ENCODE measurements at places on chromosomes 7 and 10.

GRCh38 chr7:99219185-99219767 lies 11.4 kb upstream of the KPNA7 start:
- DNase-seq: no peak

- DNase-seq: no peak
These were observed 38.3 kb upstream of the INPP5A start for GRCh38 chr10:132499367-132499685.

DNA sequence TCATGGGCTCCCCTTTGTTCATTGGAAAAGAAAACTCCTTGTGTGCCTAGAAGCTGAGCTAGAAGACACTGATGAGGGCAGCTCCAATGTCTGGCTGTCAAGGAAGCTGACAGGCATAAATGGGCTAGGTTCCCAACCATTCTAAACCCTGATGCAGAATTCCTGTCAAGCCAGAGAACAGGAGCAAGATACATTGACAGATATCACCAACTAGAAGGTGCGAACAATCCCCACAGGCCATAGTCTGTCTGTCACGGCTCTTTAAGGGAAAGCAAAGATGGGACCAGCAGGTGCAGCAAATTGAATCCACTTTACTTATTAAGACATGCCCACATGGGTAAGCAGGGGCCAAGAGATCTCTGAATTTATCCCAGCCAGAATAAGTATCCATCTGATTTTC lies 617.9 kb upstream of the POT1 start:
- DNase-seq: peak; percentile 6

- peak; percentile 38 for DNase-seq
These were observed 1.1 kb upstream of the CDH23 start for GRCh38 chr10:71395621-71396020.

DNA sequence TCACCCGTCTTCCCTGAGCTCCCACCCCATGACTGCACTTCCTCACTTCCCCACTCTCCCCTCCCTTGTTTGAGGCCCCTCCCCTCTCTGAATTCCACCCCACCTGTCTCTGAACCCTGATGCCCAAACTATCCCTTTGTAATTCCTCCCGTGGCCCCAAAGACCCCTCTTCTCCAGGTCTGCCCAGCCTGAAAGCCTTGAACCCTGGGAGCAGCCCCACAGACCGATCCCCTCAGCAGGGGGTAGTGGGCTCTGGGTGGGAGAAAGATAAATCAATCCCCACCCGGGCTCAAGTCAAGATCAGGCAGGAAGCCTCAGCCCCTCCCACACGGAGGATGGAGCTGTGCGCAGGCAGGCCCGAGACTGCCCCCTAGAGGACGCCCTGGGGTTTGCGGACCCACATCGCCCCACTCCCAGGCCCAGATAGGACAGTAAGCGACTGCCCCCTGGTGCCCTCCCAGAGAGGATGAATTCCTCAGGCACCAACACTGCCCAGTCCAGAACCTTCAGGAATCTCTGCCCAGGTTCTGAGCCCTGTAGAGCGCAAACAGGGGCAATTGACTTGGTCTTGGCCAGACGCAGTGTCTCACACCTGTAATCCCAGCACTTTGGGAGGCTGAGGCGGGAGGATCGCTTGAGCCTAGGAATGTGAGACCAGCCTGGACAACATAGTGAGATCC lies 11.7 kb downstream of the HSPB1 start:
- peak; percentile 95 for DNase-seq

DNA sequence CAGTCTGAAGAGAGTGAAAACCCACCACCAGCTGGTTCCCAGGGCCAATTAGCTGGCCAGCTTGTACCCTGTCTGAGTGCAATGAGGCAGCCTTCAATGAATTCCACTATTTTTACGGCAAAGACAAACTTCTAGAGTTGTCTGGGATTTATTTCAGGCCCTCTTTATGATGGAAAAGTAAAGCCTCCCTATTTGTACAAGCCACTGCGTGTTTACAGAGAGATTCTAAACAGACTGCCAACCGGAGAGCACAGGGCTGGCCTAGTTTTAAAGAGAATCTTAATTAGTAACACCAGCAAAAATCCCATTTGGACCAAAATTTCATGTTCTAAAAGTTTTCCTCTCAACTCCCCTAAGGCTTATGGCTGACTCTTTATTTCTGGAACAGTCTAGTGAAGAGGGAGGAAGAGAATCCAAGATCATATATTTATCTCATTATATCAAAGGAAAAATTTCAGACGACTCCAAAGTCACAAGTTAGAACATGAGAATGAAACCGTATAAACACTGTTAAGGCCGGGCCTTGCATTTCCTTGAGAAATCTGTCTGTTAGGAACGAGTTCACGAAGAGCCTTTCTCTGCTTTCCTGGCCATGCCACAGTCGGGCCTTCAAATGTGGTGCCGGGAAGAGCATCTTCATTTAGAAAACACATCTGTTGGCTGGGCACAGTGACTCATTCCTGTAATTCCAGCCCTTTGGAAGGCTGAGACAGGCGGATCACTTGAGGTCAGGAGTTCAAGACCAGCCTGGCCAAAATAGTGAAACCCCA lies 724.6 kb upstream of the NRP1 start:
- DNase-seq: no peak

- no peak for DNase-seq
These were observed 13.9 kb downstream of the BRAT1 start for GRCh38 chr7:2541291-2542010.

- DNase-seq: no peak
These were observed 77.3 kb downstream of the JMJD1C start for GRCh38 chr10:63388421-63389031.

GRCh38 chr10:21398563-21399231 lies 126.8 kb downstream of the SKIDA1 start:
- no peak for DNase-seq

DNA sequence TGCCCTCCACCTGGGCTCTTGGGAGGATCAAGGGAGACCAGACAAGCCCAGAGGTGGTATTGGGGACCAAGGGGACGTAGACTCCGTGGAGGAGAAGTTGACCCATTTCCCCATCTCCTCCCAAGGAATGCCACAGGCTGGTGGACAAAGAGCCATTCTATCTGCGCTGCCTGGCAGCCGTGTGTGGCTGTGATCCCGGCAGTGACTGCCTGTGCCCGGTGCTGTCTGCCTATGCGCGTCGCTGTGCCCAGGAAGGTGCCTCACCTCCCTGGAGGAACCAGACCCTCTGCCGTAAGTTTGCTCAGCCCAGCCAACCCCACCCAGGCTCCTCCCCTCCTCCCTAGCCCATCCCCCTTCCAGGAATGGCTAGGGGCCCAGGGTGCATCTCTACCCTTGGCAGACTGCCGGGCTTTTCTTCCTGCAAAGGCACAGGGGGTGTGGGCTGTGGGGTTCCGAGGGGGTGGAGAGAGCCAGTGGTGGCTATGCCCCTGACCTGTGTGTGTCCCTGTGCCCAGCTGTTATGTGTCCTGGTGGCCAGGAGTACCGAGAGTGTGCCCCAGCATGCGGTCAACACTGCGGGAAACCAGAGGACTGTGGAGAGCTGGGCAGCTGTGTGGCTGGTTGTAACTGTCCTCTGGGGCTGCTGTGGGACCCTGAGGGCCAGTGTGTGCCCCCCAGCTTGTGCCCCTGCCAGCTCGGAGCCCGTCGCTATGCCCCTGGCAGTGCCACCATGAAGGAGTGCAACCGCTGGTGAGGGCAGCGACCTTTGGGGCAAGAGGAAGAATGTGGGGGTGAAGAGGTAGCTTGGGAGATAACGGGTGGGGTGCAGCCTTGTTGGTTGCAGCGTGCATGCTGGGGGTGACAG lies 10.2 kb upstream of the ZNF467 start:
- DNase-seq: no peak

GRCh38 chr7:66466081-66466600 lies 162.5 kb upstream of the KCTD7 start:
- DNase-seq: no peak

DNA sequence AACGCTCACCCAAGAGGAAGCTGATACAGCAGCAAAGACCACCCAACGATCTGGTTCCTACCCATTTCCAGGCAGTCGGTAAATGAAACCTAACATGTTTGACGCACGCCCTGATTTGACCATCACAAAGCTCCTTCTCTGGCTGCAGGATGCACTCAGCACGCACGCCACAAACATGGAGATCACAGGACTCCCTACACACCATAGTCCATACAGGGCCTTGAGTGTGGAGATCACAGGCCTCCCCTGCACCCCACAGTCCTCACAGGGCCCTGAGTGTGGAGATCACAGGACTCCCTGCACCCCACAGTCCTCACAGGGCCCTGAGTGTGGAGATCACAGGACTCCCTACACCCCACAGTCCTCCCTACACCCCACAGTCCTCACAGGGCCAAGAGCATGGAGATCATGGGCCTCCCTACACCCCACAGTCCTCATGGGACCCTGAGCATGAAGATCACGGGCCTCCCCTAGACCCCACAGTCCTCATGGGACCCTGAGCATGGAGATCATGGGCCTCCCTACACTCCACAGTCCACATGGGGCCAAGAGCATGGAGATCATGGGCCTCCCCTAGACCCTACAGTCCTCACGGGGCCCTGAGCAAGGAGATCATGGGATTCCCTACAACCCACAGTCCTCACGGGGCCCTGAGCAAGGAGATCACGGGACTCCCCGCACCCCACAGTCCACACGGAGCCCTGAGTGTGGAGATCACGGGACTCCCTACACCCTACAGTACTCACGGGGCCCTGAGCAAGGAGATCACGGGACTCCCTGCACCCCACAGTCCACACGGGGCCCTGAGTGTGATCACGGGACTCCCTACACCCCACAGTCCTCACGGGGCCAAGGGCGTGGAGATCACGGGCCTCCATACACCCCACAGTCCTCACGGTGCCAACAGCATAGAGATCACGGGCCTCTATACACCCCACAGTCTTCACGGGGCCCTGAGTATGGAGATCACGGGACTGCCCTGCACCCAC lies 409.2 kb downstream of the DNAJB6 start:
- DNase-seq: no peak

DNA sequence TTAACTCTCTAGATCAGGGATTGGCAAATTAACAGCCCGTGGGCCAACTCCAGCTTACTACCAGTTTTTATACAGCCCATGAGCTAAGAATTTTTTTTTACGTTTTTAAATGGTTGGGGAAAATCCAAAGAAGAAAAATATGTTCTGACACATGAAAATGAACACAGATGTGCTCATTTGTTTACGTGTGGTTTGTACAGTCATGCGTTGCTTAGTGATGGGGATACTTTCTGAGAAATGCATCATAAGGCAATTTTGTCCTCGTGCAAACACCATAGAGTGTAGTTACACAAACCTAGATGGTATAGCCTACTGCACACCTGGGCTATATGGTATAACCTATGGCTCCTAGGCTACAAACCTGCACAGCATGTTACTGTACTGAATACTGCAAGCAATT lies 8.3 kb upstream of the SMKR1 start:
- DNase-seq: no peak

DNA sequence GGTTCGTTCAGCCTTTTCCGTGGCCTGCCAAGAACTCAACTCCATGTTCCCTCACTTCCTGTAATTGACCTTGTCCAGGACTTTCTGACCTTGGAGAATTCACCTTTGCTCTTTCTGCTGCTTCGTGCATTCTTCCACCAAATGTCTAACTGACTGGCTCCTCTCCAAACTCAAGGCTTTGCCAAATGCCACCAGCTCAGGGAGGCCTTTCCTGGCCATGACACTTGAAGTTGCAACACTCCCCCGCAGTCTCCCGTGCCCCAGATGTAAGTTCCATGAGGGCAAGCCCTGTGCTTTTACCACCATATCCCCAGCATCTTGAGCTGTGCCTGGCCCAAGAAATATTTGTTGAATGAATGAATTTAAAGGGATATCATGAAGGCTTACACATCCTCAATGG lies 238.4 kb downstream of the ARHGAP21 start:
- no peak for DNase-seq

DNA sequence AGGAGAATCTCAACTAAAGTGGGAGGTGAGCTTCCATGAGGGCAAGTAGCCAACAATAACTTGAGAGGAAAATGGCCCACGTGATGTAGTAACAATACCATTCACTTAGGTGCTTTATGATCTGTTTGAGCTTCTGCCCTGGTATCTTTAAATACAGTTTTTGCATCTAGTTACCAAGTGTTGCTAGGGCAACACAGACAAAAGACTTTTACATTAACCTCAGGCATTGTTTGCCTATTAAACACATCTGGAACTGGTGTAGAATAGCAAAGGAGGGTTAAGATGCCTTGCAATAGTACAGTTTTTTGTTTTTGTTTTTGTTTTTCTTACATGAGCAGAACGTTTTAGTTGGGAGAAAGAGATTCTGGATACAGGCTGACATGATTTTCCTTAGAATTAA lies 97.7 kb upstream of the MTPN start:
- no peak for DNase-seq

DNA sequence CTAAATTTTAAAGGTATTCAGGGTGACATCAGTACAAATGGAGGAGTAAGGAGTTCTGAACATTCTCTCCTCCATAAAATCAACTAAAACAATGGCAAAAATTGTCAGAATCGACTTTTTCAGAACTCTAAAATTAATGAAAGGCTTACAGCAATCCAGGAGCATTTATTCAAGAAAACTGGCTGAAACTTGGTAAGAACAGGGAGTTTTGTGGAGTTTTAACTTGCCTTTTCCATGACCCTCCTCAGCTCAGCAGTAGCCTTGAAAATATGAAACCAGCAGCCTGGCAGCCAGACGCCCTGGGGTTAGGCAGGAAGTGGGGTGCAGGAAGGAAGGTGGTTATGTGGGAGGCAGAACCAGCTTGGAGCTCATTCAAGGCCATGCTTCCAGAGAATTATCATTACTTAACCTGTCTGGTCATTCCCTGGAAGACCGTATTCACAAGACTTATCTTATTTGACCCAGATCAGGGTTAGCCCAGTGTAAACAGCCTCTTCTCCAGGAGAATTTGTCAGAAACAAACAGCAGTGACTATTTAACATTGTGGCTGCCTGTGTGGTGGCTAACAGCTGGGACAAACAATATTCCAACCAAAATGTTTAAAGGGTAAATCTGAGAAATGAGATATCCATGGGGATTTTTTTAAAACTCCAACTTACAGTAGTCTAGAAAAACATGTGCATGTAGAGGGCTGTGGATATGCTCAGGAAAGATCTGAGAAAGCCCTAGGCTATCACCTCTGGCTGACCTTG lies 75.7 kb upstream of the MACROH2A2 start:
- DNase-seq: no peak

DNA sequence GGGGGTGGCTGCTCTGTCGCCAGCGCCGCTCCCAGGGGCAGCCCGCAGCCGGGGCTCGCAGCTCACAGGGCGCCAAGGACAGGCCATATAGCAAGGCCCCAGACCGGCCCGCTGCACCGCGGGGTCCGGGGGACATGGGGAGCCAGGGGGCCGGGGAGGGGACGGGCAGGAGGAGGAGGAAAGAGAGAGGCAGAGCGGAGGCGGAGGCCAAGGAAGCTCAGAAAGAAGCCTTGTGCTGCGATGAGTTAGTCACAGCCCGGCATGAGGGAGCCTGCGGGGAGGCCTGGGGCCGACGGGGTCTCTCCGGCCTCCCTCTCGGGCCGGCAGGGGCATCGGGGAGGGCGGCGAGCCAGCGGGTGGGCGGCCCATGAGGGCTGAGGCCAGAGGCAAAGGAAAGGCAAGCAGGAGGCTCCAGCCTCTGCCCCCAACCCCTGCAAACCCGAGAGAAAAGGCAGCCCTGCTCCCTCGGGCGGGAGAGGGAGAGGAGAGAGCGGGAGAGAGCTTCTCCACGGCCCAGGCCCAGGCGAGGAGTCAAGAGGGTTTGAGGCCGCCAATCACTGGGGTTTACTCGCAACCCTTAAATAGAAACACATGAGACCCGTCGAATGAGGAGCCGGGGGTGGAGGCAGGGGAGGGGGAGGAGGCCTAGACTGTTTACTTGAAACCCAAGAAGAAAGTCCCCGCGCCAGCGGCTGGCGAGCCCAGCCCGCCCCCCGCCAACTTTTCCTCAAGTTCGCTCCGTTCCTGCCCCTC lies 167.9 kb downstream of the NEURL1 start:
- DNase-seq: peak; percentile 92

All from mesendoderm (in vitro differentiated cells).